Heart left ventricle (tissue), 16 donors: ENCODE measurements at places on chromosomes 13 and 19. TPM values are rescaled to one million over a fixed set of nuclear protein-coding genes. Genes with fewer than 3 reads are reported as not detected.

ZNF320 gene
- 7.6 TPM for total RNA-seq

CLASRP gene
- 26.0 TPM for total RNA-seq

PRODH2 gene
- not detected for total RNA-seq

ELSPBP1 gene
- not detected for total RNA-seq

ZNF208 gene
- 18.4 TPM for total RNA-seq

- H3K4me3 ChIP-seq: peak overlapping the region; percentile 51
- no peak overlapping the region for H3K27ac ChIP-seq
- H3K4me1 ChIP-seq: peaks cover 10% of the 10 kb centered on the region
- no peaks in the 10 kb centered on the region for H3K36me3 ChIP-seq
- no peak for DNase-seq
These were observed 1.2 kb downstream of the CHST8 start for GRCh38 chr19:33622809-33623511.

DNA sequence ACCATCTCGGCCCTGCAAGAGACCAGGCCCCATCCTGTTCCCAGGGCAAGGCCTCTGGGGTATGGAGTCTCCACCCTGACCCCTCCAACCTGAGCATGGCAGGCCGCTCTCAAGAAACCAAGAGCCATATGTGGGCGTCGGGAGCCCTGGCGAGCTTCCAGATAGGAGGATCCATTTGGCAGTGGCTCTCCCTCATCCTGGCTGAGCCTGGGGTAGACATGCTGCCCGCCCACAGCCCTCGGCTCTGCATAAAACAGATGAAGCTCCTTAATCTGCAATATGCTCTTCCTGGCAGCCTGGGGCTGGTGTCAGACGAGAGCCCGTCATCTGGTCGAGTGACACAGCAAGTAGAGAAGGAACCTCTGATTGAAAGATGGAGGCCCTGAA lies 6.1 kb downstream of the ATP13A1 start:
- no peak for DNase-seq
- peaks cover 78% of the 10 kb centered on the region for H3K36me3 ChIP-seq
- no peak overlapping the region for H3K4me3 ChIP-seq
- H3K27ac ChIP-seq: no peak overlapping the region
- no peaks in the 10 kb centered on the region for H3K4me1 ChIP-seq
- no peaks in the 10 kb centered on the region for H3K27me3 ChIP-seq

GRCh38 chr19:10503002-10503789 lies at the start of gene KEAP1:
Gene KEAP1 (minus strand): TSS chr19:10503356. CDS start chr19:10500033, 3,323 bp downstream.
- H3K4me3 ChIP-seq: peak within 1 kb of the TSS; percentile 95
- no peak for DNase-seq
- H3K27me3 ChIP-seq: no peaks in the 10 kb centered on the region
- H3K27ac ChIP-seq: peak within 1 kb of the TSS; percentile 100
- H3K4me1 ChIP-seq: peaks cover 13% of the 10 kb centered on the region

DNA sequence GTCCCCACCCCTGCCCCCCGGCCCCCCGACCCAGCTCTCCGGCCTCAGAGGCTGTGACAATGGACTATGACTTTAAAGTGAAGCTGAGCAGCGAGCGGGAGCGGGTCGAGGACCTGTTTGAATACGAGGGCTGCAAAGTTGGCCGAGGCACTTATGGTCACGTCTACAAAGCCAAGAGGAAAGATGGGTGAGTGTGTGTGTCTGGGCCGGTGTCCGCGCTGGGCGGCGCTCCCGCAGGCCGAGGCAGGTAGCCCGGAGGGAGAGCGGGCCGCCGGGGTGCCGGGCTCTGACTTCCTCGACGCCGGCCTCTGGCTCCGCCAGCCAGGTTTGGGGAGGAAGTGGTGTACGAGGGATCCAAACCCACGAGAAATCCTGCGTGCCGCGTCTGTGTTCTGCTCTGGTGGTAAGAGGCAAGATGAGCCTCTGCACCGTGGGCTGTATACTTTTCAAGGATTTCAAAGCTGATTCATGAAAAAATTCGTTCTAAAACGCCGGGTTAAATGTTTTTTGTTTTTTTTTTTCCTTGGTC lies 718 bp downstream of the CDK8 start:
- no peaks in the 10 kb centered on the region for H3K27me3 ChIP-seq
- peak; percentile 44 for DNase-seq
- peaks cover 16% of the 10 kb centered on the region for H3K4me1 ChIP-seq
- H3K4me3 ChIP-seq: peak overlapping the region; percentile 70

DNA sequence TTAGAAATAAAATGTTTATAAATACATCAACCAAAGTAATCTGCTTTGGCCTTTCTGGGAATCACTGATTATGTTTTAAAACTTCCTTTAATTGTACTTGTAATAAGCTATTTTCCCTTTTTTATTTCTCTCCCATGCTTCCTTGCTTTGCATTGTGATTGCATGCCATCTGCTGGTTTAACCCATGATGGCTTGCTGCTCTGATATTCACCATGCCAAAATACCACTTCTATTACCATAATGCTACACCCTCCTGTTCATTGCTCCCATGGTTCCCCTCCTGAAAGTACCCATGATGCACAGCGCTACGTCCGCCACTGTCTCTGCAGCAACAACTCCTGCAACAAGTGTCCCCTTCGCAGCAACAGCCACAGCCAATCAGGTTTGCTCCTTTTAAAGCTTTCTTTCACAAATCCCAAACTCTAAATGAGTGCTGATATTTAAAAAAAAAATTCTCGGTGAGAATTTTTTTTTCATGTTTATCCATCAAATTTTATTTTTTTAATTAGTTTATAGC lies 67.7 kb upstream of the RAP2A start:
- no peak for DNase-seq
- H3K27ac ChIP-seq: no peak overlapping the region
- peaks cover 25% of the 10 kb centered on the region for H3K4me1 ChIP-seq
- no peaks in the 10 kb centered on the region for H3K27me3 ChIP-seq

- no peaks in the 10 kb centered on the region for H3K27me3 ChIP-seq
- DNase-seq: no peak
- no peaks in the 10 kb centered on the region for H3K4me1 ChIP-seq
- H3K27ac ChIP-seq: no peak overlapping the region
These were observed 264.7 kb downstream of the DACH1 start for GRCh38 chr13:71602344-71602743.

- H3K36me3 ChIP-seq: no peaks in the 10 kb centered on the region
- H3K27me3 ChIP-seq: no peaks in the 10 kb centered on the region
- peak overlapping the region; percentile 97 for H3K27ac ChIP-seq
- no peak overlapping the region for H3K4me3 ChIP-seq
These were observed 2.3 kb upstream of the DOCK6 start for GRCh38 chr19:11264452-11265176.

DNA sequence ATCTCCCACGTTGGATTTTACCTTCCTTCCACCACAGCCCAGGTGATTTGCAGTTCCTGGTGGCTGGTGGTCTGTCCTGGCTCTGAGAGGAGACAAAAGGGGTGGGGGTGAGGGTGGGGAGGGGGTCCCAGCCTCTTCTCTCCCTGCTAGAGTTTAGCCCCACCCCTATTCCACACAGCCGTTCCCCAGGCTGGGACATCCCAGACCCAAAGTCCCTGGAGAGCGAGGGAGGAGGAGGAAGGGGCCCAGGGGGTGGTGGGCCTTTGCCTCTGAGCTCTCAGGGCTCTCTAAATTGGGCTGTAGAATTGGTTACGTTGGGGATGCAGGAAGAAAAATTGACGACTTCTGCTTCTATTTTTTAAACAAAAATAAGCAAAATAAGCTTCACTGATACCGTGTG lies 81.9 kb downstream of the SLC6A16 start:
- no peaks in the 10 kb centered on the region for H3K36me3 ChIP-seq
- no peak for DNase-seq
- H3K27me3 ChIP-seq: no peaks in the 10 kb centered on the region
- no peaks in the 10 kb centered on the region for H3K4me1 ChIP-seq

GRCh38 chr13:114338959-114339358 lies 24.7 kb downstream of the CHAMP1 start:
- H3K36me3 ChIP-seq: no peaks in the 10 kb centered on the region
- no peak for DNase-seq
- no peaks in the 10 kb centered on the region for H3K27me3 ChIP-seq
- no peak overlapping the region for H3K27ac ChIP-seq
- no peak overlapping the region for H3K4me3 ChIP-seq

- peaks cover 19% of the 10 kb centered on the region for H3K4me1 ChIP-seq
- H3K4me3 ChIP-seq: no peak overlapping the region
- DNase-seq: no peak
- peak overlapping the region; percentile 7 for H3K27ac ChIP-seq
- no peaks in the 10 kb centered on the region for H3K36me3 ChIP-seq
These were observed 5.0 kb upstream of the SPRY2 start for GRCh38 chr13:80345771-80346510.

GRCh38 chr13:109118521-109118920 lies 489.1 kb downstream of the MYO16 start:
- no peak overlapping the region for H3K27ac ChIP-seq
- H3K4me3 ChIP-seq: no peak overlapping the region
- no peaks in the 10 kb centered on the region for H3K27me3 ChIP-seq

GRCh38 chr19:42250183-42250665 lies 4.7 kb downstream of the ERF start:
- peaks cover 26% of the 10 kb centered on the region for H3K36me3 ChIP-seq
- DNase-seq: no peak
- peak overlapping the region; percentile 99 for H3K4me3 ChIP-seq
- peaks cover 66% of the 10 kb centered on the region for H3K4me1 ChIP-seq
- peak overlapping the region; percentile 100 for H3K27ac ChIP-seq
- H3K27me3 ChIP-seq: no peaks in the 10 kb centered on the region

DNA sequence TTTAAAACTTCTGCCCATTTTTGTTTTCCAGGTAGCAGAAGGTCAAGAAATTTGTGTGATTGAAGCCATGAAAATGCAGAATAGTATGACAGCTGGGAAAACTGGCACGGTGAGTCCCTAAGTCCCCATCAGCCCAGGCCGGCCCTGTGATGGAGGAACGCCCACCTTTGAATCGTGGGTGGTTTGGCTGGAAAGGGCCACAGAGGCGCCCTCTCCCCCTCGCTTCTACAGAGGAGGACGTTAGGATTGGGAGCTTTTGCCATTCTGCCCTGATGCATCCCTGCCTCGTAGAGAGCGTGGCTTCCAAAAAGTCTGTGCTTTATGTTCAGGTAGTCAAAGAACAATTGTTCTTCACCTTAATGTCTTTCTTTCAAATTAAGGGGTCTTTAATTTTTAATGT lies 60.9 kb downstream of the GGACT start:
- no peak overlapping the region for H3K4me3 ChIP-seq
- H3K36me3 ChIP-seq: peaks cover 33% of the 10 kb centered on the region
- DNase-seq: no peak
- H3K4me1 ChIP-seq: no peaks in the 10 kb centered on the region
- no peaks in the 10 kb centered on the region for H3K27me3 ChIP-seq
- H3K27ac ChIP-seq: no peak overlapping the region

DNA sequence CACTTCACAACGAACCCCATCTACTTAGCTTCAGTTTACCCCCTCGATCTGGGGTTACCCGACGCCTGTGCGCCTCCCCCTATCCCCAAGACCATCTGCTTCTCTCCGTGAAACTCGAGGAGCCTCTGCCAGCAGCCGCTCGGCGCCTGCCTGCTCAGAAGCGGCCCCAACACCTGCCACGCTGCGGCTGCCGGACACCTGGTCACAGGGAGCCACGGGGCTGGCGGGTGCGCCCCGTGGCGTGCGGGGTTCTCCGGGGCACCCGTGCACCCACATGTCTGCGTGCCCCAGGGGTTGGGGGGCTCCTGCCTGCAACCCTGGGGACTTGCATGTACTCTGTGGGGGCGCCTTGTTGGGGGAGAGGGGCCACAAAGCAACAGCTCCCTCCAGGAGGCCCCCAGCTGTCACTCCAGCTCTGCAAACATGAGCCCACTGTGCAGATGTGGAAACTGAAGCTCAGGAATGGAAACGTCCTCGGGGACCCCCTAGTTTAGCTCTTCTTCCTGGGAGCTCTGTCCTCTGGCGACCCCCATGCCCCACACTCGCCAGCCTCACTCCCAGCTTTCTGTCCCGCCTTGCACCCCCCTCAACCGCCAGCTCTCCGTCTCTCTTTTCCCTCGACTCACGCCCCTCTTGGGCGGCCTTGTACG lies 7.0 kb upstream of the SEMA6B start:
- H3K36me3 ChIP-seq: no peaks in the 10 kb centered on the region
- no peak for DNase-seq
- no peak overlapping the region for H3K4me3 ChIP-seq
- H3K4me1 ChIP-seq: no peaks in the 10 kb centered on the region
- H3K27me3 ChIP-seq: no peaks in the 10 kb centered on the region
- no peak overlapping the region for H3K27ac ChIP-seq

DNA sequence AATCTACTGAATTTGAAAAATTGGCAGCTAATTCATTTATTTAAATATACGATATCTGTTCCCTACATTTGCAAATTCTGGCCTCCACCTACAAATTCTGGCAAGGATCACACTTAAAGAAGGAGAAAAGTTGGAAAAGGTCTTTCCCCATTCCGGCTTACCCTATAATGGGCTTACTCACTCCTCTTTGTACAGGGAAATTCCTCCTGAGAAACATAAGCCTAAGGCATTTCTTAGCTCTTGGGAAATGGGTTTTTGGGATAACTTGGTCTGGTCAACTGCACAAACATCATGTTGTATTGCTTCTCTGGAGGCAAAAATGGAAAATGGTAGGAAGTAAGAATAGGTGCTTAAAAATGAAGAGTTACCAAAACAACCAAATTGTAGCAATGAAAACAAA lies 25.5 kb downstream of the KCTD12 start:
- DNase-seq: no peak
- H3K27me3 ChIP-seq: no peaks in the 10 kb centered on the region
- H3K36me3 ChIP-seq: no peaks in the 10 kb centered on the region

- H3K27ac ChIP-seq: no peak overlapping the region
- no peaks in the 10 kb centered on the region for H3K27me3 ChIP-seq
- DNase-seq: no peak
- peaks cover 30% of the 10 kb centered on the region for H3K4me1 ChIP-seq
- peaks cover 17% of the 10 kb centered on the region for H3K36me3 ChIP-seq
These were observed 3.6 kb downstream of the ZNF121 start for GRCh38 chr19:9580728-9581127.

DNA sequence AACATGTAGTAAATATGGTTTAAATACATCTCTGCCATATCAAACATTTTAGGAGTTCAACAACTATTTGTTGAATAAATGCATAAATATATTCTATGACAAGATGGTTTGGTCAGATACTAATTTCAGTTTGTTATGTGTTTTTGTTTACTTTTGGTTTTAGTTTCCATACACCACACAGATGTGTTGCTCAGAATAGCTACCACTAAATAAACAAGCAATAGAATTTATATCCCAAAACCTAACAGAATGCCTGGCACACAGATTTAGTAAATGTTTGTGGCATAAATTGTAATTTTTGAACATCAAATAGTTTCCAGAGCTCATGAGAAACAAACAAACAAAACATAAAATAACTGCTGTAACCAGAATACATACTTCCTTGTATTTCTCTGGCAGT lies 126.8 kb upstream of the ATXN8OS start:
- no peak for DNase-seq
- H3K36me3 ChIP-seq: no peaks in the 10 kb centered on the region
- no peak overlapping the region for H3K27ac ChIP-seq
- no peak overlapping the region for H3K4me3 ChIP-seq
- no peaks in the 10 kb centered on the region for H3K27me3 ChIP-seq

DNA sequence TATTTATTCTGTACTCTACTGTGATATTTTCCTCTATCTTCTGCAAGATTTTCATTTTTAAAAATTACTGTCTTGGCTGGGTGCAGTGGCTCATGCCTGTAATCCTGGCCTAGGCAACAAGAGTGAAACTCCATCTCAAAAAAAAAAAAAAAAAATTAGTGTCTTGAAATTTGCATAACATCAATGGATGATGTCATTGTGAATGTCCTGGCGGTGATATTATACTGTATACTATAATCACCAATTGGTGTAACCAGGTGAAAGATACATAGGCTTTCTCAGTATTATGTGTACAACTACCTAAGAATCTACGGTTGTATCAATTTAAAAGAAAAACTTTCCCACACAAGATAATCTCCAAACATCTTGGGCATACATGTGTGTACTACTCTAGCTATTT lies 15.2 kb downstream of the ZNF331 start:
- no peak overlapping the region for H3K27ac ChIP-seq
- H3K4me1 ChIP-seq: no peaks in the 10 kb centered on the region
- peaks cover 8% of the 10 kb centered on the region for H3K36me3 ChIP-seq
